ENCODE measurements at places on chromosomes 6 and 20. TPM values are rescaled to one million over a fixed set of nuclear protein-coding genes. Genes with fewer than 3 reads are reported as not detected.

CPXM1 gene
- 1.2 TPM for total RNA-seq

PRKN gene
- total RNA-seq, result 1.9 TPM

TREML1 gene
- 4.8 TPM for total RNA-seq

DNA sequence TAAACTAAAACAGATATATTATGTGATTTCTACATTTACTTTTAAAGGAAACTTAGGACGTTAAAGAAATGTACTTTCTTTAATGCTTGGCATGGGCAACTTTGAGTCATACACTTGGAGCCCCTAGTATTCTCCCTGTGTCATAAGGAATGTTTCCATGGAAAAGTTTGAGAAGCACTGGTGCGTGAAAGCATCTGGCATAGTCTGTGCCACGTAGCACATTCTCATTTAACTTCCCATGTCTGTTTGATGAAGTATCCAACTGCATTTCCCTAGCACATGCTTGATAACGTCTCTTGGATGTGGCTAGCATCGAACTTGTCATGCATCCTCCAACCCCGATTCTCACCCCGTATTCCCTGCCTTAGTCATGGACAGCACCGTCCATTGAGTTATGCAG, 172.0 kb downstream of the TBC1D7 start:
- DNase-seq, result no peak

DNA sequence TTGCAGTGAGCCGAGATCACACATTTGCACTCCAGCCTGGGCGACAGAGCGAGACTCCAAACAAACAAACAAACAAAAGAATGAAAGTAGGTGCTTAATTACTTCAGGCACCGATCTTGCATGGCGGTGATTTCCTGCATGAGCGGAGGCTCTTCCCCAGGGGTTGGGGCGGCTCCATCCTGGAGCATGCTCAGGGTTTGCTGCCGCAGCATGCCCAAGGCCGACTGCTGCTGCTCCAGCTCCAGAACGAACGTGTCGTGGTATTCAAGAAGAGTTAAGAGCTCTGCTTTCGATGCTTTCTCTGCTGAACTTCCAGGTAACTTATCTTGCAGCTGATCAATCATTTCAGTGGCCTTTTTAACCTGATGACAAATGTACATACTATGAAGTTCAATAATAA, 313.8 kb downstream of the SYNE1 start:
- DNase-seq, result no peak

Measured in CD4-positive, CD25-positive, alpha-beta regulatory T cell (primary cell).